ENCODE measurements at places on chromosomes 3 and 15.

- DNase-seq = no peak
These were observed 16.4 kb upstream of the GNAT1 start for GRCh38 chr3:50174947-50175524.

GRCh38 chr3:141332416-141332815 is 35.9 kb upstream of the ZBTB38 start:
- no peak for DNase-seq

- DNase-seq = no peak
These were observed 762.7 kb downstream of the NTRK3 start for GRCh38 chr15:87493803-87494202.

- no peak for DNase-seq
These were observed 357.5 kb downstream of the FOXP1 start for GRCh38 chr3:71225951-71226564.

GRCh38 chr3:29887451-29887850 is 606.6 kb downstream of the RBMS3 start:
- no peak for DNase-seq

- no peak for DNase-seq
These were observed 108.0 kb downstream of the BBX start for GRCh38 chr3:107630779-107631178.

GRCh38 chr3:157096328-157096727 is 63.6 kb downstream of the CCNL1 start:
- no peak for DNase-seq

DNA sequence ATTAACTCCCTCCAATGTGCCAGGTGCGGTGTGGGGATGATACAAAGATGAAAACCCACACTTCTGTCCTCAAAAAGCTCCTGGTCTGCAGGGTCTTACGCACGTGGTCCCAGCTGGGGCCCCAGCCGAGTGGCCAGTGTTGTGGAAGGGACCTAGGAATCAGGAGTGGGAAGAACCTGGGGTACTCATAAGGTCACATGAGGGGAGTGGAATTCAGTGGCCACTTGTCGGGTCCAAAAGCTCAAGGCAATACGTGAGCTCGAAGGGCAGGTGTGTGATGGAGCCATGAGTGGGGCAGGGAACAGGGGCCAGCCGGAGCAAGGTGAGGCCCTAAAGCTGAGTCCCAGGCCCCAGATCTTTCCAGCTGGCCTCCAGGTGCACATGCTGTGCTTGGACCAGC is 260.0 kb upstream of the LYSMD4 start:
- DNase-seq = no peak

GRCh38 chr15:93973287-93973686 is 258.1 kb upstream of the MCTP2 start:
- DNase-seq = no peak

GRCh38 chr15:70629735-70630273 is 133.6 kb downstream of the UACA start:
- no peak for DNase-seq

GRCh38 chr3:27114684-27115083 is 254.5 kb downstream of the NEK10 start:
- no peak for DNase-seq

DNA sequence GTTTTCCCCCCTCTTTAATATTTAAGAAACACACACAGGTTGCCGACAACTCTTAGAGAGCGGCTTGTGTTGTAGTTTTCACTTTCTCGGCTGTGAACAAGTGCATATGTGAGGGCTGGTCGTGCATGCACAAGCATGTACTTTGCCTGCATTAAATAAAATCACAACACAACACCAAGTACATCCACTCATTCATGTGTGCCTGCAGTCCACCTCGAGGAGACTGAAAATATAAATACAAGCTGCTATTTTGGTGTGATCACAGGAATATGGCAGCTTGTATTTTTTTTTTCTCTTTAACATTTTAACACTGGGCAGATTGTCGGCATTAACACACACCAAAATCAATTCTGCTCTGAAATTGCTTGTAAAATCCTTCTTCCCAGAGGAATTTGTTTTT is 346.4 kb downstream of the TBC1D5 start:
- no peak for DNase-seq

- no peak for DNase-seq
These were observed 10.5 kb upstream of the CRABP1 start for GRCh38 chr15:78329625-78330024.

- DNase-seq = no peak
These were observed 562 bp downstream of the CGGBP1 start for GRCh38 chr3:88058306-88058580.

GRCh38 chr3:2940062-2940461 is 170.1 kb downstream of the IL5RA start:
- no peak for DNase-seq

- no peak for DNase-seq
These were observed 421.0 kb upstream of the CNTN4 start for GRCh38 chr3:1677576-1678156.

DNA sequence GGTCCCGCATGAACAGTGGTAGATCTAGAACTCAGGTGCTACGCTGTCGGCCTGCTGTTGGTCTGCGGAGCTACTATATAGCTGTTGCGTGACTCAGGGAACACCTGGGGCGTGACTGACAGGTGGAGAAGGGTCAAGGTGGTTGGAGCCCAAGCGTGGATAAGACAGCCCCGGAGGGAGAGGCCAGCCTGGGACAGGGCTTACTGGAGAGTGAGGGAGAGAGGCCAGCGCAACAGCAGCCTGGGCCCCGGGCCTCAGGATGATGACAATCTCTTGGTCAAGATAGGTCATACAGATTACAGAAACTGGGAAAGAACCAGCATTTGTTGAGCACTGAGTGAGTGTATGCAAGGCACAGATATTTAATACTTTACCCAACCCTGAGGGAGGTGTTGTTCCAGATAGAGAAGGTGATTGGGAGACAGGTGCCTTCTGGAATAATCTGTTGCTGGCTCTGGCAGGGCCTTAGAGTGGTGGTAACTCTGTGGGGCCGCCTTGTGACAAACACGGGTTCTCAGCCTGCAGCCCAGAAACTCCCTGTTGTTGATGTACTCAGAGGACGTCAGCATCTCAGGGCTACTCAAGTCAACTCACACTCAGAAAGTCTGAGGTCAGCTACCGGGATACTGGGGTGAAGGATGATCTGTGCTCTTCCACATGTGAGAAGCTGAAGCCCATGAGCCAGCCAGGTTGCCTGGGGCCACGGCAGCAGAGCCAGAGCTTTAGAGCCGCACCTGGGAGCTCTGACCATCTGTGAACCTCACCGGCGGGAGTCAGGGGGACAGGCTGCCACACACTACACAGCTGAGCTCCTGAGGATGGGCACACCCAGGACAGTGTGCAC is 265.4 kb upstream of the HES1 start:
- no peak for DNase-seq

DNA sequence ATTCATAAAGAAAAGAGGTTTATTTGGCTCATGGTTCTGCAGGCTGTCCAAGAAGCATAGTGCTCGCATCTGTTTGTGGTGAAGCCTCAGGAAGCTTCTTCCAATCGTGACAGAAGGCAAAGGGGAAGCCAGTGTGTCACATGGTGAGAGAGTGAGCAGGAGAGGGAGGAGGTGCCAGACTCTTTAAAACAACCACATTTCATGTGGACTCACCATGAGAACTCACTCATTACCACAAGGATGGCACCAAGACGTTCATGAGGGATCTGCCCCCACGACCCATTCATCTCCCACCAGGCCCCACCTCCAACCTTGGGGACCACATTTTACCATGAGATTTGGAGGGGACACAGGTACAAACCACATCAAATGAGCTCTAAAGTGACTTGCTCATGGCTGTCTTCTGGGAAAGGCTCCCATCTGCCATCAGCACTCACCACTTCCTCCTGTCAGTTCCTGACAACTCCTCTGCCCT is 327.3 kb upstream of the TLE3 start:
- DNase-seq = no peak

DNA sequence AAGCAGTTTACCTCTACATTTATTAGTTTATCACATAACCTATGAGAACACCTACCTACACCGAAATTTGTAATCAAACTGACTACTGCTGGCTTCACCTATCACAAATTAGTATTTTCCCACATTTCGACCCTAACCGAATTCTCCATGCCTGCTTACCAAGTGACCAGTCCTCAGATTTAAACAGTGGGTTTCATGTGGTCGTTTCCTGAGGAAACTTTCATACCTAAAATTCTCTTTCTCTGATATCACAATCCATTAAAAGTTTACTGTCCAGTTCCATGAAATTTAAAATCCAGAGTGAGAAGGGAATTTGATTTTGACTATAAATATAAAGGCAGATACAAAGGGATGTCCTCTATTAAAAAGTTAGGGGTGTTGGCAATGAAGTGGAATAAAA is 1.9 kb downstream of the PLOD2 start:
- no peak for DNase-seq

- no peak for DNase-seq
These were observed 113.2 kb upstream of the MYO5C start for GRCh38 chr15:52408823-52409222.

GRCh38 chr15:65576664-65577063 is 34.3 kb downstream of the INTS14 start:
- DNase-seq = no peak

GRCh38 chr3:172622916-172623700 is 87.8 kb downstream of the NCEH1 start:
- DNase-seq = no peak

- no peak for DNase-seq
These were observed 19.3 kb downstream of the LMCD1 start for GRCh38 chr3:8520816-8521403.

DNA sequence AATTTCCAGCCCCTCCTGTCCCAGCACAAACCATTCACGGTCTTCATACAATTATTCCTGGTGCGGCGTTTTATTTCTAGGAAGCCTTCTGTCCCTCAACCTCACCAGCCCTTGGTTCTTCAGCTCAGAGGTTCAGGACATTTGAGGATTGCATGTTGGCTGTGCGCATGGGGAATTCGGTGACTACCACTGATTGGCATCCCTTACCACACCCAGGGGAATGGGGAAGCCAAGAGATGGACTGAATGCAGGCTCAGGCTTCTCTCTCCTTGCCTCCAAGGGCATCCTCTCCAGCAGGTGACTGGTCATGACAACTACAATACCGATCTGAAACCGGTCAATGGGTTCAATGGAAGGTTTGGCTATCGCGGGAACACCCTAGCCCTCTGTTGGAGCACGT is 153.8 kb downstream of the MTHFS start:
- DNase-seq = no peak

GRCh38 chr3:115385774-115386730 is 237.3 kb upstream of the GAP43 start:
- no peak for DNase-seq

DNA sequence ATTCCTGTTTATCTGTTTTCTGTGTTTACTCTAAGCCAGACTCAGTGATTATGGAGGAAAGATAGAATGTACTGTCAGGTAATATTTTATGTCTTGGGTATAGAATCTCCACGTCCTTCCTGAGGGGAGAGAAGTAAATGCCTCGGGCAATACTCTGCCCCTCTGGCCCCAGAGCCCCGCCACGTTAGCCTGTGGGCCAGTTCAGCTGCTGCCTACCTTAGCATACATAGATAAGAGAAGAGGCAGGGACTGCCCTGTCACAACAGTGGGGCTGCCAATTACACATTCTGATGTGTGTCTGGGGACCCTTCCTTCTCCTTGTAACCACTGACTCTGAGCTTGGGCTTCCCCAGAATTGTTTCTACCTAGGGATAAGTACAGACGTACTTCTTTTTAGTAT is 347.7 kb upstream of the ATP11B start:
- DNase-seq = no peak

DNA sequence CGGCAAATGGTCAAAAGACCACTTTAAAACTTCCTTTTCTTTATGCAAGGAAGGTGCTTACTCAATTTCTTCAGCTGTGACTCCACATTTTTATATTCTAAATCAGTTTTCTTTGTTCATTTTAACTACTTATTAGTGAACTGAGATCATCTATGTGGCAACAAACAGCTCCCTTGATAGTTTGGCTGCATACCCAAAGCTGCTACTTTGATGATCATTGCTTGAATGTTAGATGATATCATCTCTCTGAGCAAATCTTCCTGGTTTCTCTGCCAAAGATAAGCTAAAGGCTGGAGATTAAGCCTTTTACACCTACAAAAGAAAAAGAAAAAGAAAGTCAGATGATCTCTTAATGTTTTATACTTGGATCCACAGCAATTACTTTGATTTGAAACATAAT is 95.5 kb downstream of the DPH6 start:
- DNase-seq = no peak

DNA sequence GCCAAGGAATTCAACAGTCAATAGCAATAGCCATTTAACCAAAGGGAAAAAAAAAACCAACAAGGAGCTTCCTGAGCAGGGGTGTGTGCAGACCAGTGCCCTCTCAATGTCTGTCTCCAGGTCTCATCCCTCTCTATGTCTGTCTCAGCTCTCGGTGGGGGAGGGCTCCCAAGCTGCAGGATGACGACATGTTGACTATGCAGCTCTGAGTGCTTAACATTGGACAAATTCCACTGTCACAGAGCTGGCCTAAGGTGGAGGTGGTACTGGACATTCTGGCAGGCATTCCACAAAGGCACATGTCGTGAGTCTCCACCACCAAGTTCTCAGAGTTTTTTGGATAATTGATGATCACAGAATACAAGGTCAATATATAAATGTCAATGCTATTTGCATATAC is 2.0 kb upstream of the CAPN7 start:
- no peak for DNase-seq

GRCh38 chr15:75008221-75008625 is 12.9 kb downstream of the SCAMP5 start:
- no peak for DNase-seq

DNA sequence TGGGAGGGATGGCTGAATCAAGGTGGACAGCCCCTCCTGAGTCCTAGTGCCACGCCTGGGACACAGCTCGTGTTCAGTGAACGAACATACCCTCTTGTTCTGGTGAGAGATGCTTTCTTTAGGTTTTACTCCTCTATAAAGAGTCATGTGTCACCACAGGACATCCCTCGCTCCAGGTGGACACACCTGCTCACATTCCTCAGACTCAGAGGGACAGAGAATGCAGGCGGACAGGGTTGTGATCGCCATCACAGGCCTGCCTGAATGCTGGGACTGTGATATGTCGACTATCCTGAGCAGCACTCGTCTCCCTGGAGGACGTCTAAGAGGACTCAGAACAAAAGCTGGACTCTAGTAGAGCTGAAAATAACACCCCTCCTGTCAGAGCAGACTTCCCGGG is 96.4 kb upstream of the SNRPA1 start:
- DNase-seq = no peak

GRCh38 chr15:71049706-71050422 is 65.4 kb upstream of the THSD4 start:
- DNase-seq = no peak

DNA sequence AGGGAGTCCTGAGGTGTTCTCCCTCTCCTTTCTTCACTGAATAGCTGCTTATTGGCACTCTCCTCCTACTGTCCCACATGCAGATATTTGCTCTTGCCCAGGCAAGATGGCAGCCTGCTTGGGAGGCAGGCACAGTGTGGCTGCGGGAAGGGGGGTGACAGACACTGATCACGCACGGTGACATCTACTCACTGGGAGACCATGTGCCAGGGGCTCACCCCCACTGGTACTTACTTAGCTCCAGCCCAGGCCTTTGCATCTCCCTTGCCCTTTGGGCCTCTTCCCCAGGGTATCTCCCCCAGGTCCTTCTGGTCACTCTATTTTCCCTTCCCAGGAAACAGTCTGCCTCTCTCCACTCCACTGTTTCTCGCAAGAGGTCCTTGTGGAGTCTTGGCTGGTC is 6.4 kb downstream of the PLA2G4E start:
- DNase-seq = no peak

GRCh38 chr3:178059119-178059518 is 477.1 kb upstream of the KCNMB2 start:
- no peak for DNase-seq
